ENCODE measurements at places on chromosomes 13 and 19.

DNA sequence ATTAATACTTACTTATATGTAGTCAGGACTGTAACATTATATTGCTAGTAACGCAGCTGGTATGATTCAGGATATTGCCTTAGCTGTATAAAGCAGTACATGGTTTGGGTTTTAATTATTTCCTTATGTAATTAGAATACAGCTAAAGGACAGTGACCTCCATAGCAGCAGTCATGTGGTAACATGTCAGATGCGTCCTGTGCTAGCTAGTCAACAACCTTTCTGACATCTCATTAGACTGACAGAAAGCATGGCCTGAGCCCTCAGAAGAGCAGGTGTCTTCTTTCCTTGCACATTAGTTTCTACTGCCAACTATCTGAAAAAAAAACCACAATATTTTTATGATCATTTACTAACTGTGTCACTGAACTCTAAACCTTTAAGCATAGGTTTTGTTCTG is 122.2 kb downstream of the MAB21L1 start:
- no peak overlapping the region for H3K4me3 ChIP-seq
- no peaks in the 10 kb centered on the region for H3K4me1 ChIP-seq
- no peaks in the 10 kb centered on the region for H3K36me3 ChIP-seq

DNA sequence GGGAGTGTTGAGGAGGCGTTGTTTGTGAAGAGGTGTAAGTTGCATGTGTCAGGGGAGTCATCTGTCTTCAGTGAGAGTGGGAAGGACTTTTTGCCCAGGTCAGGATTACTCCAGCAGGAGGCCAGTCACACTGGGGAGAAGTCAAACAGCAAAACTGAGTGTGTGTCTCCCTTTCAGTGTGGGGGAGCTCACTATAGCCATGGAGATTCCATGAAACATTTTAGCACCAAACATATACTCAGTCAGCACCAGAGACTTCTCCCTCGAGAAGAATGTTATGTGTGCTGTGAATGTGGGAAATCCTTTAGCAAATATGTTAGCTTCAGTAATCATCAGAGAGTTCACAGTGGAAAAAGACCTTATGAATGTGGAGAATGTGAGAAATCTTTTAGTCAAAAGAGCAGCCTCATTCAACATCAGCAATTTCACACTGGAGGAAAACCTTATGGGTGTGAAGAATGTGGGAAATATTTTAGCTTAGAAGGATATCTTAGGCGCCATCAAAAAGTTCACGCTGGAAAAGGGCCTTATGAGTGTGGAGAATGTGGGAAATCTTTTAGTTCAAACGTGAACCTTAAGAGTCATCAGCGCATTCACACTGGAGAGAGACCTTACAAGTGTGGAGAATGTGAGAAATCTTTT is 8.4 kb upstream of the ZNF587 start:
- no peak overlapping the region for H3K27ac ChIP-seq
- no peak overlapping the region for H3K4me3 ChIP-seq
- no peaks in the 10 kb centered on the region for H3K27me3 ChIP-seq
- no peak for DNase-seq
- H3K36me3 ChIP-seq: peaks cover 57% of the 10 kb centered on the region

GRCh38 chr19:55640043-55640576 is 692 bp upstream of the ZNF580 start:
- H3K4me1 ChIP-seq: peaks cover 34% of the 10 kb centered on the region
- H3K27me3 ChIP-seq: no peaks in the 10 kb centered on the region
- H3K4me3 ChIP-seq: peak overlapping the region; percentile 82
- H3K27ac ChIP-seq: peak overlapping the region; percentile 49
- peaks cover 37% of the 10 kb centered on the region for H3K36me3 ChIP-seq

DNA sequence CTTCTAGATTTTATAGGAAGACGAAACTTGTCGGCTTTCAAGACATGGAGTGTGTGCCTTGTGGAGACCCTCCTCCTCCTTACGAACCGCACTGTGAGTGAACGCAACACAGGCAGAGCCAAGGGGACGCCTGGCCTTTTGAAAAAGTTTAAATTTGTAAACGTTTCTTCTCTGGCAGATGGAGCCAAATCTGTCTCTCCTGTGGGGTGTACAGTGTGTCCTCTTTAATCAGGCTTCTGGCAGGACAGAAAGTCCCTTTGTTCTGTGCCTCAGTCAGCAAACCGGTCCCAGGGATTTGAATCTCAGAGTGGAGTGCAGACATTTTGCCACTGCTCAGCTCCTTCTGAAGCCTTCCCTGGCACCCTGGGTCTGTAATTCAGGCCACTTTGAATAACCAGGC is 56.5 kb downstream of the TNFRSF19 start:
- H3K27ac ChIP-seq: no peak overlapping the region
- no peaks in the 10 kb centered on the region for H3K36me3 ChIP-seq
- peaks cover 16% of the 10 kb centered on the region for H3K27me3 ChIP-seq
- DNase-seq: no peak

GRCh38 chr19:58559275-58560006 is 1.0 kb upstream of the UBE2M start:
- H3K4me3 ChIP-seq: peak overlapping the region; percentile 98
- H3K27ac ChIP-seq: peak overlapping the region; percentile 99
- peaks cover 31% of the 10 kb centered on the region for H3K4me1 ChIP-seq
- H3K27me3 ChIP-seq: no peaks in the 10 kb centered on the region
- H3K36me3 ChIP-seq: peaks cover 68% of the 10 kb centered on the region

DNA sequence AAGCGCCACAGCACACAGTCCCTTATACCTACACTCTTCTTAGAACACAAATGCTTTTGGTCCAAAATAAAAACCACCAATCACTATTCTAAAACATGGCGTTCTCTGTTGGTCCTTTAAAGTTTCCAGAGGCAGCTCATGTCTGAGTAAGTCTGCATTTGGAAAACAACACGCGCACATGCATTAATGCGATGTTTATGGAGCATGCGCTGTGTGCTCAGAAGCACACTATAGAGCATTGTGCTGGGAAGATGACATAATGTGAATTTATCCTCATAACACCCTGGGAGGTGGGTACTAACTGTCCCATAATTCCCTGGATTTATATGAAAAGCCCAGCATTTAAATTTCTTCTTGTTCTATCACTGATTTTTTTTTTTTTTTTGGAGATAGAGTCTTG is 10.7 kb downstream of the ZNF682 start:
- no peak overlapping the region for H3K27ac ChIP-seq
- H3K4me1 ChIP-seq: no peaks in the 10 kb centered on the region
- no peak for DNase-seq
- no peaks in the 10 kb centered on the region for H3K27me3 ChIP-seq
- peaks cover 6% of the 10 kb centered on the region for H3K36me3 ChIP-seq

DNA sequence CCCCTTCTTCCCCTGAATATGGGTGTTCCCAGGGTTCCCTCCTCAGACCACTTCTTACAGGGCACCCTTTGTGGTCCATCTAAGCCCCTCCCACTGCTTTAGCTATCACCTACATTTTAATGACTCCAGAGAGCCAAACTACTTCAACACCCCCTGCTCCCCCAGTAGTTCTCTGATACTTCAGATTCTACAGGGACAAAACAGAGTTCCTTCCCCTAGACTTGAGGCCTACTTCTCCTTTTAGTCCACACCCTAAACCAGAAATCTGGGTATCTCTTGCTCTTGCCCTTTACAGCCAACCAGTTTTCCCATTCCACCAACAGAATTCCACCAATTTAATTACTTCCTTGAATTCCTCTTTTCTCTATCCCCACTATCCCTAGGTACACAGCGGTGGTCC is 107.2 kb downstream of the KCNRG start:
- H3K4me3 ChIP-seq: no peak overlapping the region
- H3K36me3 ChIP-seq: peaks cover 5% of the 10 kb centered on the region
- peaks cover 28% of the 10 kb centered on the region for H3K4me1 ChIP-seq
- DNase-seq: no peak
- H3K27me3 ChIP-seq: no peaks in the 10 kb centered on the region

DNA sequence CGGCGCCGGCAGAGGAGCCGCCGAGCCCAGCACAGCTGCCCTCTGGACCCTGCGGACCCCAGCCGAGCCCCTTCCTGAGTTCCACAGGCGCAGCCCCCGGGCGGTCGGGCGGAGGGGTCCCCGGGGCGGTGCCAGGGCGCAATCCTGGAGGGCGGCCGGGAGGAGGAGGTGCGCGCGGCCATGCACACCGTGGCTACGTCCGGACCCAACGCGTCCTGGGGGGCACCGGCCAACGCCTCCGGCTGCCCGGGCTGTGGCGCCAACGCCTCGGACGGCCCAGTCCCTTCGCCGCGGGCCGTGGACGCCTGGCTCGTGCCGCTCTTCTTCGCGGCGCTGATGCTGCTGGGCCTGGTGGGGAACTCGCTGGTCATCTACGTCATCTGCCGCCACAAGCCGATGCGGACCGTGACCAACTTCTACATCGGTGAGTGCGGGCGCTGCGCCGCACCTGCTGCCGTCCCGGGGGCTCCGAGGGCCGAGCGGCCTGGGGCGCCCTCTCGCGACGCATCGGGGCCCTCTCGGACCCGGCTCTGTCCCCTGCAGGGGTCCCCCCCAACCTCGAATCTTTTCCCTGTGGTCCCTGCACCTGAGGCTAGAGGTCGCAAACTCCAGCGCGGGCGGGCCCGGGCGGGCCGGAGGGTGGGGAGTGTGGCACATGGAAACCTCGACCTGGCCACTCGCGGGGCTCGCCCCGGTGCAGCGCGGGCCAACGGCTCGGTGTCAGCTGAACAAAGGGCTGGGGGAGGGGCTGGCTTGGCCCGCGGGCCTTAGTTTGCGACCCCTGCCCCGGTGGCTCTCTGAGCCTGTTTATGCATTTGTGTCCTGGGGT is at the start of gene KISS1R:
Gene KISS1R, plus strand, starts transcription at position 11 of the 829 bp plus-strand sequence. Its CDS starts 170 bp downstream, at position 181.
- no peak for DNase-seq
- H3K4me3 ChIP-seq: no peak within 1 kb of the TSS
- H3K27me3 ChIP-seq: no peaks in the 10 kb centered on the region
- no peaks in the 10 kb centered on the region for H3K4me1 ChIP-seq
- no peak within 1 kb of the TSS for H3K27ac ChIP-seq

GRCh38 chr13:49681842-49682435 is 9.3 kb downstream of the EBPL start:
- H3K36me3 ChIP-seq: peaks cover 83% of the 10 kb centered on the region
- no peak for DNase-seq

- H3K27me3 ChIP-seq: peaks cover 11% of the 10 kb centered on the region
- DNase-seq: no peak
- H3K4me3 ChIP-seq: no peak overlapping the region
- H3K4me1 ChIP-seq: no peaks in the 10 kb centered on the region
- H3K27ac ChIP-seq: no peak overlapping the region
Observed at GRCh38 chr13:110922506-110922905, 7.6 kb upstream of the ANKRD10 start.

DNA sequence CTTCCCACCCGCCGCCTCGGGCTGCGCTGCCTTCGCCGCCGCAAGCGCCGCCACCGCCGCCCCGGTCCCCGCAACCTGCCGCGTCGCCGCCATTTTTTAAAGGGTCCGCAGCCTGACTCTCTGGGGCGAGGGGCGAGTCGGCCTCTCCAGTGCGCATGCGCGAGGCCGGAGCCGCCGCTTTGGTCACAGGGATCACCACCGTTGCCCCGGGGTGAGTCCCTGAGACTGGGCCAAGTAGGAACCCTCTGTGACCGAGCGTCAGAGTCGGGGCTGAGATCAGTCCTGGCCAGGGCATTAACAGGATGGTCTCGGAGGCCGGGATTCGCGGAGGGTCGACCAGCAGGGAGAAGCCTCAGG is 42.6 kb downstream of the ZNF146 start:
- no peaks in the 10 kb centered on the region for H3K36me3 ChIP-seq
- H3K27ac ChIP-seq: no peak overlapping the region
- DNase-seq: no peak
- no peak overlapping the region for H3K4me3 ChIP-seq

DNA sequence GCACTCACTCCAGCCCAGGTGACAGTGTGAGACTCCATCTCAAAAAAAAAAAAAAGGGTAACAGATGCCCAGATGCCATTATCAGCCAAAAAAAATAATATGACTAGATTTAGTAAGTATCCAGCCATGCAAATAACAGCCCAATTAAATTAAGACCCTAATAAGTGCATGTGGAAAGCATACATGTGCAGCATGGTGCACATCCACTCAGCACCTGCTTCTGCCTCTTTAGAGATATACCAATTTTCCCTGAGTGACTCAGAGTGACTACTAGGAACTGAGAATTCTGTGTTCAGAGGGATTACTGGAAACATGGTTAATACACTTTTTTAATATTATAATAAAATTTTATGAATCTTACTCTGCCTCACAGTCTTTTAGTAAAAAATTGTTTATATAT is 29.8 kb upstream of the ZNF675 start:
- no peaks in the 10 kb centered on the region for H3K27me3 ChIP-seq
- H3K27ac ChIP-seq: no peak overlapping the region
- no peak overlapping the region for H3K4me3 ChIP-seq
- DNase-seq: no peak
- no peaks in the 10 kb centered on the region for H3K36me3 ChIP-seq
- H3K4me1 ChIP-seq: no peaks in the 10 kb centered on the region

DNA sequence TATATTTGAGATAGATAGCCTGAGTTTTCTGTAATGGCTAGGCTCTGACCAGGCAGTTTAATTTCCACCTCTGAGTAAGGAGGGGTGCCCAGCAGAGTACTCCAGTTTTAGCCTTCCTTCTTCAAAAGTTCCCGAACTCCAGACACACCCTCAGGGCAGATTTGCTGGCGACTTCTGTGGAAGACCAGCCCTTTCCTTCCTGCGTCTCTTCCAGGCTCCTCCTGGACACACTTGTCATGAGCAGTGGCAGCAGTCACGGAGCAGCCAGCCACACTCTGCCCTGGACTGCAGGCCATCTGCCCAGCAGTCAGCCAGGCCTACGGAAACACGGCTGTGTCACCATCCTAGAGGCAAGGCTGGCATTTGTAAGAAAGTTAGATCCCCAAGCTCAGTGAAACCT is 6.6 kb upstream of the FLT1 start:
- no peaks in the 10 kb centered on the region for H3K4me1 ChIP-seq
- no peak overlapping the region for H3K27ac ChIP-seq
- no peaks in the 10 kb centered on the region for H3K36me3 ChIP-seq
- DNase-seq: no peak

- H3K4me3 ChIP-seq: no peak overlapping the region
- no peak overlapping the region for H3K27ac ChIP-seq
- no peaks in the 10 kb centered on the region for H3K4me1 ChIP-seq
- peaks cover 91% of the 10 kb centered on the region for H3K27me3 ChIP-seq
- H3K36me3 ChIP-seq: no peaks in the 10 kb centered on the region
- no peak for DNase-seq
Observed at GRCh38 chr13:26837102-26837501, 76.5 kb upstream of the GPR12 start.

DNA sequence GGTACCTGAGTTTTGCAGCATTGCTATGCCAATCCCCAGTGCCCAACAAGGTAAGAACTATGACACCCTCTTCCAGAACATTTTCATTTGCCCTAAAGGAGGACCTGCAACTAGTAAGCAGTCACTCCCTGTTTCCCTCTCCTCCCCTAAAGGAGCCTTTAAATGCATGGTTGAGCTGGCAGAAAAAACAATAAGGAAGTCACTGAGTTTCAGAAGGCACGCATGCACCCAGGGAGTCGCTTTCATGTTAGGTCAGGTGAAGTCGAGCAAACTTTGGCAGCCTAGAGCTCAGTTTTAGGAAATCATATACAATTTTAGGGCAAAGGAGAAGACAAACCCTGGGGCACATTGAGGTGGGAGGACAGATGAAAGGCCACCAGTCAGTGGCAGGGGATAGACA is 11.8 kb downstream of the NLRP11 start:
- DNase-seq: no peak
- peaks cover 6% of the 10 kb centered on the region for H3K36me3 ChIP-seq
- no peak overlapping the region for H3K27ac ChIP-seq
- H3K27me3 ChIP-seq: no peaks in the 10 kb centered on the region

GRCh38 chr19:1400281-1401137 is 833 bp downstream of the GAMT start:
- no peaks in the 10 kb centered on the region for H3K27me3 ChIP-seq
- H3K36me3 ChIP-seq: no peaks in the 10 kb centered on the region
- peak overlapping the region; percentile 21 for H3K4me3 ChIP-seq
- no peak overlapping the region for H3K27ac ChIP-seq
- DNase-seq: peak; percentile 35

GRCh38 chr13:109694972-109695371 is 91.4 kb downstream of the IRS2 start:
- H3K4me1 ChIP-seq: peaks cover 15% of the 10 kb centered on the region
- no peak overlapping the region for H3K4me3 ChIP-seq
- H3K27me3 ChIP-seq: no peaks in the 10 kb centered on the region
